ENCODE measurements at places on chromosomes 2 and 18.
A peak's percentile ranks its signal among the peaks of the same experiment; 100 is the strongest.

GRCh38 chr2:88880441-88880953 is 189.0 kb downstream of the RPIA start:
- no peak for DNase-seq

DNA sequence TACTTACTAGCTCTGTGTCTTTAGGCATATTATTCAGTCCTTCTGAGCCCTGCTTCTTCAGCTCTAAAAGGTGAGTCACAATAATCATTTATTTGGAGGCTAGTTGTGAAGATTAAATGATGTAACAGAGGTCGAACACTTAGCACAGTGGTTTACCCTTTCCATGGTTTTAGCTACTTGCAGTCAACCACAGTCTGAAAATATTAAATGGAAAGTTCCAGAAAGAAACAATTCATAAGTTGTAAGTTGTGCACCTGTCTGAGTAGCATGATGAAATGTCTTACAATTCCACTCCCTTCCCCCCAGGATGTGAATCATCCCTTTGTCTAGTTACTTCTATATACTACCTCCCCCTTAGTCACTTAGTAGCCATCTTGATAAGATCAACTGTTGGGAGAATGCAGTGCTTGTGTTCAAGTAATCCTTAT is 217.6 kb upstream of the THUMPD2 start:
- DNase-seq = no peak

GRCh38 chr2:174797781-174798276 is 33.6 kb upstream of the CHRNA1 start:
- no peak for DNase-seq

DNA sequence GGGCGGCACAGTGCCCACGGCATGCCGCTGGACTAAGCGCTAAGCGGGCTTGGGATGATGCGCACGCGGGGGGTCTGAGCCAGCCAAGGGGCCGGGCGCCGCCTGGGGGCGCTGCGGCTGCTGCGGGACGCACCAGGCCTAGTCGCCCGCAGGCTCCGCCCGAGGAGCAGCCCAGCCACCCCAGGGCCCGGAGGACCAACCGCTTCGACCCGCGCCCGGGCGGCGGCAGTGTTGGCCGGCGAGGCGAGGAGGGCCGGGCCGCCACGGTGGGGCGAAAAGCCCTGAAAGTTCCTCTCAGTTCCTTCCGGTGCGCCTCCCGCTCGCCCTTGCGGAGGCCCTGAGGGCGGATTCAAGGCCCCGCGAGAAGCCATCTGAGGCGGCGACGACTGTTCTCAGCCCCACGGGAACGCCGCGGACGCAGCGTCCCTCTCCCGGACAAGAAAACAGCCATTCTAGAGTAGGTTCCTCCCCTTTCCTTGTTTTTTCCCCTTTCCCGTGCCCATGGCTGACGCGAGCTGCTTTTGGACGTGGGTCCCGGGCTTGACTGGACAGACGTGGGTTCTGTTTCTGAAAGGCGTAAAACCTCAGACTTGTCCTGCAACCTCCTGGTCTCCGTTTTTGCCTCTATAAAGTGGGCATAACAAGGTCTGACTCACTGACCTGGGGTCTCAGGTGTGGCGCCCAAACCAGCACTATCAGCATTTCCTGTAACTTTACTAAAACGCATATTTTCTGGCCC is at the start of gene ANKAR:
TSS of gene ANKAR (plus strand) at position 297 of the 739 bp plus-strand sequence. CDS start 1,821 bp downstream, outside the sequence.
- DNase-seq = peak; percentile 94

- no peak for DNase-seq
These were observed 86.0 kb downstream of the RAPGEF4 start for GRCh38 chr2:172821370-172822338.

DNA sequence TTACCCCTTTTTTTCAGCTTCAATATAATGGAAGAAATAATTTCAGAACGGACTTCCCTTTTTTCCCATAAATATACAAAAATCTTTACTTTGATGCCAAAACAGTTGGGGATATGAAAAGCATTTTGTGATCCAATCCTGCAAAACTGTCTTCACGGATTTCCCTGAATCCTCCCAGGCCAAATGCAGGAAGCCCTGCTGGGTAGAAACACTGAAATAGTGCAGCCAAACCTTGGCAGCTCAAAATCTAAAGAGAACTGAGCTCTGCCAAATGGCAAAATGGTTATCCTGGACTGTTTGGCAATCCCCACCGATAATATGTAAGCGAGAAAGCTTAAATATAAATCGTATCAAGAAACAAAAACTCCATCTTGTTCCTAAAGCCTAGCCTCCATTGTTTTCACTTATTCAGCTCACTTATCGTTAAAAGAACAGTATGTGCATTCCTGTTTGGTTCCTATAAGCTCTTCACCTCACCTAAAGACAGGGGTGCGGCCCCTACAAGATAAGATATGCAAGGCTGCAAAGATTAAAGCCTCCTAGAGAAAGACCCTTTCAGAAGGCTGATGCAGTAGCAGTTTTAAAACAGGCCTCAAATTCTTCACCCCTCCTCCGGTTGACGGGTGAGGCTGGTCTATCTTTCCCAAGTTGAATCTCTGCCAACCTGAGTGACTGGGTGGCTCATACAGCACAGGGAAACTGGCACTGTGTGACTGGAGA is 48.6 kb downstream of the LAMA1 start:
- no peak for DNase-seq

DNA sequence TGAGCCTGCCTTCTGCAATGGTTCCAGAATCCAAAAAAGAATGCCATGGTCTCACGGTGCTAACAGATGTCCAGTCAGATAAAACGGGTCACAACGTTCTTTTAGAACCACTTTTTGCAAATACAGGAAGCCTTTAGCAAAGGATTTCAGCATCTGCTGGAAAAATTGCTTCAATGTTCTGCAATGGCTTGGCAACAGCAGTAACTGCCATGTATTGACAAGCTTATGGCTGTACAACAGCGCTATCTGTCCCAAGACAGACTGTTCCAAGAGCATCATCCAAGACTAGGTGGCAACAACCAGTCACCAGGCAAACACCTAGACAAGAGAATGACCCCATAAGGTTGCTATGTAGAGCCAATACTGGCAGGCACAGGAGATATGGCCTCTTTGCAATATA is 37.6 kb upstream of the RIOK3 start:
- no peak for DNase-seq

DNA sequence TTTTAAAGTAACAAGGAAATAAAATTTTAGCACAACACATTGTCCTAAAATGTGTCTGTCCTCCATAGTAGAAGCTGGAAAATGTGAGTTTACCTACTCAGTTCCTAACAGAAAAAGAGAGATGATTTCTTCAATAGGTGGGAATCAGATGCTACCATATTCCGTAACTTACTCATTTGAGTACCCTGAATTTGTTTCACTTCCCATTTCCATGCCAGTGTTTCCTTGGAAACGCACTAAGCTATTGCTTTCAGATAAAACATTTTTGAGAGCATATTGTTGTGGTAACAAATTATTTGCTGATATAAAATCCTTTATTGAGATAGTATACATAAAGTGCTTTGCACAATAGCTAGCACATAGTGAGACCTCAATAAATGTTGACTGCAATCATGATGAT is 137.5 kb upstream of the BARD1 start:
- DNase-seq = no peak

- no peak for DNase-seq
These were observed 288.9 kb upstream of the LYPD1 start for GRCh38 chr2:132958887-132959286.

DNA sequence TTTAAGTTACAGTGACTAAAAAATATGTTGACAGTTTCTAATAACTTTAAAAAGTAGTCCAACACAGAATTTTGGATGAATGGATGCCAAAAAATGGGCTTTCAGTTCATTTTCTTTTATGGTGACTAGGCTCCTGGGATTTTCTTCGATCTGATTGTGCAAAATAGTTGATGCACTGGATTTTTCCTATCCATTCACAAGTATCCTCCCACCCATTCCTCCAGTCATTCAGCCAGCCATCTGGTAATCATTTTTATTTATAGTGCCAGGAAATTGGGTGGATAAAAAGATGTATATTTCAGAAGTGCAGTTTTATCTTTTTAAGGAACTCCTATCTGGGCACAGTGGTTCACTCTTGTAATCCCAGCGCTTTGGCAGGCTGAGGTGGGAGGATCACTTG is 175.1 kb downstream of the PTPRM start:
- DNase-seq = no peak

DNA sequence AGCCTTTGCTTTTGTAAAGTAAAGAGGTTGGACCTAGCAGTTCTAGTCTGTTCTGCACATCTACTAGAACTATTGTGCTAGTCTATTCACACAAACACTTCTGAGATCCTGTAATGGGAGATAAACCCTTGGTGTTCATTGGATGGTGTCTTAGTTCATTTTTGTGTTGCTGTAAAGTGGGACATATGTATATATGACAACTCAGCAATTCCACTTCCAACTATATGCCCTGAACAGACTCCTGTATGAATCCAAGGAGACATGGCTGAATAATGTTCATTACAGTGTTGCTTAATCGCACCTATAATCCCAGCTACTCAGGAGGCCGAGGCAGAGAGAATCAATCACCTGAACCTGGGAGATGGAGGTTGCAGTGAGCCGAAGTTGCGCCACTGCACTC is 23.3 kb downstream of the HK2 start:
- no peak for DNase-seq

DNA sequence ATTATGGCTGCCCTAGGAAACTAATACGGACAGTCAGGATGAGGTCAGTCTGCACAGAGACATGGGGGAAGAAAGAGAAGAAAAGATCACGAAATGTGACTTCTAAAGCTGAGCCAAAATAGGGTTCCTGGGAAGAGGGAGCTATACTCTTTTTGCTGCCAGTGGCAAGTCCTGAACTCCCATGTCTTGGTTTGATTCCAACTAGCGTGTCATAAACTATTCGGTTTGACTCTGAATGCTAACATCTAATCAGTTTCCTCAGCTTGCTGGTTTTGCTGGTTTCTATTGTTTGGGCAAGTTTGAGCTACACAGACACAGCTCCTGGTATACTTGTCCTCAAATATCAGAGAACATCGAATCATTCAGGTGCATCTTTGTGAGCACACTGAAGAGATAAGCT is 80.5 kb upstream of the CYP1B1 start:
- no peak for DNase-seq

DNA sequence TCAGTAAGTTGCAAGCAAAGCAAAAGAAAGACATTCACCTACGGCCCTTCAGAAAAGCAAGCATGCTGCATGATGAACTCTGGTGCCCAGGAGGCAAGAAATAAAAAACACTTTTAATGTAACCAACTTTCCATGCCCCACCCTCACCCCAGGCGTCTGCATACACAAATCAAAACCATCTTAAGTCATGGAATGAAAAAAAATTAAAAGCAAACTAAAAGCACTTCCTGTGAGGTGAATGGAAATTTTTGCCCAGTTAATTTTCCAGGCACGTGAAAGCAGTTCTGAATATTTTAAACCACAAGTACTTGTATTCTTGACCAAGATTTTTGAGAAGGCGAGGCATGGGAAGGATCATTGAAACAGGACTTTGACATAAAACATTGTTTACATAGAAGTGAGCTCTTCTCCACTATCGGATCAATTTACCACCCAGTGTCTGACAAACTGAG is 2.5 kb upstream of the ICOS start:
- no peak for DNase-seq

DNA sequence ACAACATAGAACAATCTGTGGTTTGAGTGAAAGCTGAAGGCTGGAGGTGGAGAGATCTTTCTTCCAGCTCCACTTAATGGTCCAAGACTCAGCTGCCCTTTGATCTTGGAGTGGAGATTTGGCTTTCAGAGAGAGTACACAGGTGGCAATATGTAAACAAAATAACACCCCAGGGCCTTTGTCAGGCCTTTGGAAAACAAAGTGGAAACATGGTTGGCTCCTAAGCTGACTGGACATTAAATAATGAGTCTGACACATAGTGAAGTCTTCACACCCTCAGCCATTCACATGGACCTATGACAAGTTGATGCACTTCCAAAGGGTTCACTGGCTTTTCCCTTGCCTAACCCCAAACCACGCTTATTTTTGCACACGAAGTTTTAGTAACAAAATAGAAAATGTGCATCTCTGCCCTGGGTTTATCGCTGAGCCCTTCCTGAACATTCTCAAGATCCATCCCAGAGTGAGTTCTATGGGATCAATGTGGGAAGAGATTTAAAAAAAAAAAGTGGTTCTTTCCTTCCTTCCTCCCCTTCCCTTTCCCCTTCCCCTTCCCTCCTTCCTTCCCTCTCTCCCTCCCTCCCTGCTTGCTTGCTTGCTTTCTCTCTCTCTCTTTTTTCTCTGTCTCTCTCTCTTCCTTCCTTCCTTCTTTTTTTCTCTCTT is 201.3 kb upstream of the NT5C1B start:
- DNase-seq = no peak

DNA sequence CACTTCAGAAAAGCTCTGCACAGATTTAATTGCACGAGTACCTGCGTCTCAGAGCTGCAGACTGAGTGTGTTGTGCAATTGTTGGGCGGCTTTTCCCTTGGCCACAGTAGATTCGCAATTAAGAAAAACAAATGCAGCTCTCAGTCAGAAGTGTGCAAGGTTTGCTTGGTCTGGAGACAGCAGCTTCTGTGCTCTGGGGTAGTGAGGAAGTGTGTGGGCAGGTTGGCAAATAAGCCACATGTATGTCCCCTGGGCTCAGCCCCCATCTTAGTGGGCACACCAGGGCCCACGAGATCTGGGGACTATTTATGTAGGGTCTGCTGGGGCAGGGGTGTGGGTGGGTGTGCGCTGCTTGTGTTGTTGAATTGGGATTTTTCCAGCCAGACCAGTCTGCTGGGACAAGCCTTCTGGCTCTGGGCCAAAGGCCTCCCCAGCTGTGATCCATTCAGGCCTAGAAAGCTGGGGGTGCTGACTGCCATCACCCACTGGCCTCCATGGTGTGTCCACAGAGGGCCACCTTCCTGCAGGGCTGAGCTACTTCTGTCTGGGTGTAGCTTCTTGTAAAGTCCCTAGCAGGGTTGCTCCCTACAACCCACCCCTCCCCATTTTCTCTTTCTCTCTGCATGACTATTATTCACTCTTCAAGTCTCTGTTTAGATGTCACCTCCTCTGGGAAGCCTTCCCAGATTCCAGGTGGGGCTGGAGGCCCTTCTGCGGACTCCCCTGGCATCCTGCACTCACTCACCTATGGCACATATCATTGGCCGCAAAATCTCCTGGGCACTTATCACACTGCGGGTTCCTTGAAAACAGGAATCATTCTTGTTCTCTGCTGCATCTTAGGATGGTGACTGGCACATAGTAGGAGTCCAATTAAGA is 67.8 kb downstream of the ODC1 start:
- no peak for DNase-seq

DNA sequence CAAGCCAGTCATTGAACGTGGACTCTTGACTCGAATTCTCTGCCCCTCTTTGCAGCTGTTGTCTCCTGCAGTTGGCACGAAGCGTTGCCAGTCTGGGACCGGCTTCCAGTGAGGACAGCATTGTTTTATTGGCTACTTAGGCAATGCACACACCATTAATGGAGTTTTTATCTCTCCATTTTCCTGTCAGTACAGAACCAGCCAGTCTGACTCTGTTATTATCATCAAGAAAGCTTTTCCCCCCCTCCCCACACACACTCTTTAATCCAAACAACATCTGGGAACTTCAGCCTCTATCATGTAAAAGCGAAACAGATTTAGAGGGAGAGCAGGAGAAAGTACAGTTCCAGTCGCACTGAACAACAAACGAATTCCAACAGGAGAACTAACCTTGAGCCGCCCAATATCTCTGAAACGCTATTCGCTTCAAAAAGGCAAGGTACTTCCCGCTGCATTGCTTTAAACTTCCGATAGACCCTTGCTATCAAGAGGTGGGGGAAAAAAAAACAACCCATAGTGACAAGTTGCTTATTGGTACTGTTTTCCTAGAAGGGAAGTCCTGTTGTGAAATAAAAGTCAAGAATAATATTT is 38.2 kb downstream of the ACVR1 start:
- no peak for DNase-seq

GRCh38 chr18:11339188-11339775 is 189.9 kb upstream of the PIEZO2 start:
- DNase-seq = no peak

All from left forelimb (tissue), 1 donor.